CD4-positive, alpha-beta T cell treated with Interleukin-2 at 100 ng/mL for 4 hours (primary cell): ENCODE measurements at places on chromosomes 11 and 22.
A peak's percentile ranks its signal among the peaks of the same experiment; 100 is the strongest.

- no peak for DNase-seq
Observed at GRCh38 chr11:92784331-92784730, 185.1 kb upstream of the MTNR1B start.

DNA sequence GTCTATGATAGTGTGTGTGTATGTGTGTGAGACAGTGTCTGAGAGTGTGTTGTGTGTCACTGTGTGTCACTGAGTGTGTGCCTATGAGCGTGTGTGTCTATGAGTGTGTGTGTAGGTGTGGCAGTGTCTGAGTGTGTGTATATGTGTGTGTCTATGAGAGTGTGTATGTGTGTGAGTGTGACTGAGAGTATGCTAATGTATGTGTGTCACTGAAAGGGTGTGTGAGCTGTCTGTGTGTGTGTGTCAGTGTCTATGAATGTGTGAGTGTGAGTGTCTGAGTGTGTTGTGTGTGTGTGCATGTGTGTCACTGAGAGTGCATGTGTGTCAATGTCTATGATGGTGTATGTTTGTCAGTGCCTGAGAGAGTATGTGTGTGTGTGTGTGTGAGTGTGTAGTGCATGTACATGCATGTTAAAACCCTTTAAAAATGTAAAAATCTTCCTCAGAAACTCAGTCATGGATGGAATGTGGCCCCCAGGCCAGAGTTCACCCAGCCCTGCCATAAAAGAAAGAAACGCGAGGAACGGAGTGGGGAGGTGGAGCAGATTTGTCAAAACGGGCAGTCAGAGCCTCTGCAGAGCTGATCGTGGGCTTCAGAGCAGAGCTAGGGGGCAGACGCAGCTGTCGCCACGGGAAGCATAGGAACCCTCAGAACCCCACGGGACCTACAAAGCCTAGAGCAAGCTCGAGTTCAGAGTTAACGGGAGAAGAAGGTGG, 218.8 kb downstream of the CTTN start:
- DNase-seq: no peak

GRCh38 chr11:18802381-18803257, 11.0 kb upstream of the PTPN5 start:
- DNase-seq: peak; percentile 40

DNA sequence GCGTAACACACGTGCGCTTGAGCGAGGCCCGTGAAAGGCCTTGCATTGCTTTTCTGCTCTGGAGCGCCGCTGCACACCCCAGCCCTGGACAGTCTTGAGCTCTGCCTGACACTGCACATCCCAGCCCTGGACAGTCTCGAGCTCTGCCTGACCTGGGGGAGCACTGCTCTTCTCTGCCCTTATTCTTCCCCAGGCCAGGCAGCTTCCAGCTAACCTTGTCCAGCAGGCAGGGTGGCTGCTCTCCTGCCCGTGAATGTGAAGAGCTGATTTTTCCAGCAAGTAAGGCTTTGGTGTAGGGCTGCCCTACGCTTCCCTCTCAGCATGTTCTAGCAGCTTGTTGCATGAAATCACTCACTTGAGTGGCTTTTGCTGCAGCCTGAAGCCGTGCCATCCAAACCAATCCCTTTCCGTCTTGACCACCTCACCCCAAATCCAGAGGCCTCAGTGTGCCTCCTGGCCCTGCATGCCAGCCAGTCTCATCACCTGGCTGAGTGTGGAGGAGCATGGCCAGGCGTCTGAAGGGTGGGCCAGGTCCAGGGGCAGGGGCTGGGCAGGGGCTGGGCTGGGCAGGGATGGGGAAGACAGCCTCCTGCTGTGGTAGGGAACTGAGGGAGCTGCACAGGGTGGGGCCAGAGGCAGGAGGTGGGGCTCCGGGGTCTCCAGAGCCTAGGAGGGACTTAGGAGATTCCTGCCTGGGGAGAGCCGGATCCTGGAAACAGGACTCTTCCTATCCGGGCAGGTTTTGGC, 89.5 kb upstream of the B3GAT1 start:
- no peak for DNase-seq

- peak; percentile 26 for DNase-seq
Observed at GRCh38 chr22:46421267-46421666, 85.8 kb downstream of the TRMU start.
